ENCODE measurements at places on chromosomes 7 and 10.

GRCh38 chr10:92990615-92991014 lies 70.0 kb upstream of the CYP26C1 start:
- no peak for DNase-seq

- DNase-seq = no peak
These were observed 187.7 kb upstream of the KLF6 start for GRCh38 chr10:3972460-3973301.

DNA sequence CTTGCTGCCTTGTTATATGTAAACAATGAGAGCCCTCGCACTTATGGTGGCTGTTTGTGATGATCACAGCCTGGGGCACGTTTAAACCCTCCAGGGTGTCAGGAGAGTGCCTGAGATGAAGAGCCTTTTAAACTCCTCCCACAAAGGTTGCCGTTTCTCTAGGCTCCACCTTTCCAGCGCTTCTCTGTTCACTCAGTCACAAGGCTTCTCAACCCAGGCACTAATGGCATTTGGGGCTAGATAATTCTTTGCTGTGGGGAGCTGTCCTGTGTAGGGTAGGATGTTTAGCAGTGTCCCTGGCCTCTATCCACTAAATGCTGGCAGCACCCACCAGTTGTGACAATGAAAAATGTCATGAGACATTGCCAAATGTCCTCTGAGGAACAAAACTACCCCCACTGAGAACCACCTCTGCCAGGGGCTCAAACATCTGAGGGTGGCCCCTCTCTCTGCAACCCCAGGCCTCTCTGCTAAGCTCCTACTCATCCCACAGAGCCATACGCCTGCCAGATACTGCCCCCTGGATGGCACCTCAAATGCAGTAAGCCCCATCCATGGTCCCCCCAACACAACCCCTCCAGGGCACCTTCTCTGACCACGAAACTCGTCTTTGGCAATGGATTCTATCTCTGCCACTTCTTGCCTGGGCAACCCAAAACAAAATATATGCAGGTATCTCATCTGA lies 144.3 kb upstream of the ZMIZ1 start:
- DNase-seq = no peak

DNA sequence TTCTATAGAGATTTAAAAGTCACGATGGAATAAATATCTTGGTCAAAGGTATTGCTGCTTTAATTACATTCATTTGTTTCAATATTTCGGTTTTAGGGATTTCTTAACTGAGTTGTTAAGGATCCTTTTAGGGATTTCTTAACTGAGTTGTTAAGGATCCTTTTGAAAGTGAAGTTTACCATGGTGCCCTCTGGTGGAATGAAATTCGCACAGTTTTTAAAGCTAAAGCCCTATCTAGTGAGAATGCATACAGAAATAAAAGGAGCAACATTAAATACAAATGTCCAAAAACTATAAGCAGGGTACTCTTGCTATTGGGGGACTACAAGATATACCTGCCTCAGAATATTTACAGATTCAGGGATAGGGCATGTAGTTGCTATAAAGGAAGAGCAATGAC lies 193.7 kb downstream of the RNLS start:
- peak; percentile 1 for DNase-seq

- DNase-seq = no peak
These were observed 575.2 kb upstream of the POT1 start for GRCh38 chr7:125504848-125505247.

DNA sequence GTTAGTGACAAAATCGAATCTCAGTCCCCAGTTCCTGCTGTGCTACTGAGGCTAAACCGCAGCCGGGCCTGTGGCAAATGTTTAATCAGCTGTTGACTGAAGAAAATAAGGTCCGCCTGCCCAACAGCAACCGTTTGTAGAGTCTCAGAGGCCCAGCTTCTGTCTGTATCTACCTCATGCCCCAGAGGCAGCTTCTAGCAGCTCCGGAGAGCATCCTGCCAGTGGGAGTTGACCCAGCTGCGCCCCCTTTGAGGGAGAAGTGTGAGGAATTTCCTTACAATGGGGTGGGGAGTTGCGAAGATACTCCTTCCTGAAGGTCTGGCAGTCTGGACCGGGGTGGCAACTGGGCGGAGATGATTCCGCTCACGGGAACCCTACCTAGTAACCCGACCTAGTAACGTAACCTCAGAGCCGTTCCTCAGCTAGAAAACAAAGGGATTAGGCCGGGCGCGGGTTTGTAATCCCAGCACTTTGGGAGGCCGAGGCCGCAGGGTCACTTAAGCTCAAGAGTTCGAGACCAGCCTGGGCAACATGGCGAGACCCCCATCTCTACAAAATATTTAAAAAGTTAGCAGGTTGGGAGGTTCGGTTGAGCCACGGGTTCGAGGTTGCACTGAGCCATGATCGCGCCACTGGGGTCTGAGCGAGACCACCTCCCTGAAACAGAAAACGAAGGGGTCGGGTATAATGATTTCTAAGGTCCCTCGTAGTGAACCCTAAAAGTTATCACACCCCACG lies 846 bp upstream of the ZNF775 start:
- no peak for DNase-seq

GRCh38 chr7:128417071-128417470 lies 7.3 kb upstream of the IMPDH1 start:
- no peak for DNase-seq

- no peak for DNase-seq
These were observed 14.9 kb downstream of the TMEM72 start for GRCh38 chr10:44925811-44926750.

DNA sequence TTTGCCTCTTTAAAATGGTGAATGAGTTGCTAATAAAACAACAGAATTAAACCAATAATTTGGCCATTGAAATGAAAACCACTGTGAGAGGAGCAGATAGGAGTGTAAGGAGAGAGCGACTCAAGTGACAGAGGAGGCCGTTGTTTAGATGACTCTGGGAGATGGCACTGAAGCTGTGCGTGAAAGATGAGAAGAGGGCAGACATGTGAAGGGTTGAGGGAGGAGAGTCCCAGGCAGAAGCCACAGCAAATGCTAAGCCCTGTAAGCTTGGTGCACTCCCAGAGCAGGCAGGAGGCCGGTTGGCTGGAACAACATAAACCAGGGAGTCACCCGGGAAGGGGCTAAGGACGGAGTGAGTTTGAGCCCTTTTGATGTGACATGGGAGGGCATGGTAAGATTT lies 814 bp upstream of the OPALIN start:
- no peak for DNase-seq

DNA sequence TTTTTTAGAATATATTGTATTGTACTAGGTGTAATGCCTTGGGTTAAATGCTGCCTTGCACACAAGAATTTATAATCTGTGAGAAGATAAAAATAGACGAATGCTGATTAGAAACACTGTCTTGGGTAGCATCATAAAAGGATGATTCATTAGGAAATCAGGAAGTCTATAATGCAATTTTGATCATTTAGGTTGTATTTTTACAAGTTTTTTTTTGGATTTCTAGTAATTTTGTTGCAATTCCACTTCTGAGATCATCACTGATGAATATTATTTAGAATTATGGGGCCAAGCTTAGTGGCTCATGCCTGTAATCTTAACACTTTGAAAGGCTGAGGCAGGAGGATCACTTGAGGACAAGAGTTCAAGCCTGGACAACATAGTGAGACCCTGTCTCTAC lies 29.6 kb downstream of the WBP1L start:
- no peak for DNase-seq

DNA sequence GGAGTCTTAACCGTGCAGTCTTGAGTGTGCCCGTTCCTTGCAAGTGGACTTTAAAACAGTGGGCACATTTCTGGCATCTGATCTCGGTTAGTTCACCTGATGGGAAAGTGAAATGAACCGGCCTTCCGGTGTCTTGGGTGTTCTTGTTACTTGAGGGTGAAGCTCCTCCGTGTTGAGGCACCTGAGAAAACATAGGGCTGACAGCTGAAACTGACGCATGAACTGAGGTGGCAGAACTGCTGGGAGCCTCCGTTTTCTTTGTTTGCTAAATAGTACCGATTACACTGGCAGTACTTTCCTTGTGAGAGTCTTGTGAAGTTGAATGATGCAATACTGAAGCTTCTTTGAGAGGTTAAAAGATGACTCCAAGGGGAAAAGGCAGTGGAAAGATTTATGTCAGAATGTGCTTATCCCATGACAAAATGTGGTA lies 62.8 kb upstream of the SAMD8 start:
- DNase-seq = no peak

DNA sequence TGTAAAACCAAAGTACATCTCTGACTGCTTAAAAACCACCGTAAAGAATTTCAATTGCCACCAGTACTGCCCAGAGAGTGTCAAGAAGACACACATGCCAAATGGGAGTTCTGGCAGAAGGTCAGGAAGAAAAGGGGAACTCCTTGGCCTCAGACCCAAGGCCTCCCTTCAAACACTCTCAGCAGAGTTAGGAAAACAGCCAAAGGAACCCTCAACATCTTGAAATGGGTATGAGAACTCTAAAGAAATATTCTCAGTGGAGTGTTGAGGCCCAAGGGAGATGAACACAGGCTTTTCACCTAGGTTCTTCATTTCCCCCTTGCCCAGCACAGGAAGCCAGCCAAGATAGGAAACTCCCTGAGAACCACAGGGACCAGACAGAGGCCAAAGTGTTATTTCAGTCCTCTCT lies 96.1 kb upstream of the ASAH2 start:
- no peak for DNase-seq

GRCh38 chr7:151890355-151891004 lies 13.6 kb upstream of the PRKAG2 start:
- no peak for DNase-seq

- DNase-seq = no peak
These were observed 21.7 kb upstream of the OR2A5 start for GRCh38 chr7:144027070-144027469.

- no peak for DNase-seq
These were observed 78.9 kb downstream of the ANK3 start for GRCh38 chr10:60310740-60311139.

DNA sequence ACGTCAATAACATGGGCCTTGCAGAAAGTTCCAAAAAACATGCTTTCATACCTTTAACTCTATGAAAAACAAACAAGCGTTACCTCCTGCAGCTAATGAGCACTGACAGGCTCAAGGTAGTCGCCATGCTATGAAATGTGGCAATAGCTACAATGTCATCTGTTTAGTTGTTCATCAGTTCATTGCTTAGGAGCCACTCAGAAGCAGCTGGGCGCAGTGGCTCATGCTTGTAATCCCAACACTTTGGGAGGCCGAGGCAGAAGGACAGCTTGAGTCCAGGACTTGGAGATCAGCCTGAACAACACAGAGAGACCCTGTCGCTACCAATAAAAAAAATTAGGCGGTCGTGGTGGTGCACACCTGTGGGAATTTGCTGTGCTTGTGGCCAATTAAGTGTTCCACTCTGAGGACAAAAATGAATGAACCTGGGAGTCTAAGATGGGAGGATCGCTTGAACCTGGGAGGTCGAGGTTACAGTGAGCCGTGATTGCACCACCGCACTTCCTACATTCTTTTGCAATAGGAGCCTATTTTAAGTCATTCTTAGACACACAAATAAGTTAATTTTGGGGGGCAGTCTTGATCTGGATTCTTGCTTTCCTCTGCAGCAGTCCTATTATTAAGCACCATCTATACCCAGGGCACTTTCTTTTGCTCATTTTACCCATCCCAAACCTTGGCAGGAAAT lies 276.2 kb upstream of the KLF14 start:
- DNase-seq = no peak

Data from NCI-H446 treated with DMSO at 0.1 percent for 48 hours (cell line).